ENCODE measurements at places on chromosomes 12 and 14. TPM values are rescaled to one million over a fixed set of nuclear protein-coding genes. Genes with fewer than 3 reads are reported as not detected.

DNA sequence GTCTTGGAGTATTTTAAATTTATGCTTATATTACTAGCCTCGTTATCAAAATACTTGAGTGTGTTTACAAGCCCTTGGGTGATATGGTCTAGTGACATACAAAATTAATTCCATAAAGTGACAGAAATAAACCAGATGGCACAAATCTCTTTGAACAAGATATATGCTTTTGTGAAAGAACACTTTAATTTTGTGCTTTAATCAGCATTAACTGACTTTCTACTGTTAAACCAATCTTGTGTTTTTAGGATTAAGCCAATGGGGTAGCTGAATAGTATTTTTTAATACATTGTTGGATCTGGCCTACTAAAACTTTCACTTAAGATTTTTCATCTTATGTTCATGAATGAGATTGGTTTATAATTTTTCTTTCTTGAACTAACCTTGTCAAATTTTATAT, 30.4 kb upstream of the GCH1 start:
- H3K36me3 ChIP-seq: no peaks in the 10 kb centered on the region
- no peak overlapping the region for H3K4me3 ChIP-seq
- no peak for DNase-seq
- H3K27ac ChIP-seq: no peak overlapping the region

DNA sequence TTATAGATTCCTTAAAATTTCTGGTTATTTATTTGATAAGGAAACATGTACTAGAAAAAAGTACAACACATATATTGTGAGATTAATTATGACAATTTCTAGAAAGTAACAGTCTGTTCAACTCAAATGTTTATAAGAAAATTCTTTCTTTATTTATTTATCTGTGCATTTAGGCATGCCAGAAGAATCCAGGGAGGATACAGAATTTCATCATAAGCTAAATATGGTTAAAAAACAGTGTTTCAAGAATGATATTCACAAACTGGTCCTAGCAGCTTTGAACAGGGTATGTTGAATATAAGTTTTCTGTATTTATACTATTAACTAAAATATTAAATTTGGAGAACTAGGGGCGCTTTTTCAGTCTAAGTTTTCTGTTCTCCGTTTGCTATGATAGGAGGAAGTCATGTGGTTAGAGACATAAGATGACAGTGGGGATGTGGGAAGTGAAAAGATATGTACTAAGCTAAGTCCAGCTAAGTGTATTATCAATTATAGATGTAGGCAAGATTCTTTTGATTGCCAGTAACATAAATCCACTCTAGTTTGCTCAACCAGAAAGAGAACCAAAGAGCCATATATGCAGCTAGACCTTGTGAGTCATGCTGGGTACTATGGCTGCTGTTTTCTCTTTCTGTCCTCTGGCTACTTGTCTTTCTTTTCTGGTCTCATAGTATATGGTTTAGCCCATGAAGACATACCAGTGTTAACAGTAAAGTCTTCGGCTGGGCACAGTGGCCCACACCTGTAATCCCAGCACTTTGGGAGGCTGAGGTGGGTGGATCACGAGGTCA, 39.0 kb downstream of the LRRK2 start:
- no peak overlapping the region for H3K27ac ChIP-seq
- no peaks in the 10 kb centered on the region for H3K4me1 ChIP-seq
- H3K4me3 ChIP-seq: no peak overlapping the region
- no peaks in the 10 kb centered on the region for H3K36me3 ChIP-seq

GRCh38 chr12:67302162-67302561, 33.0 kb downstream of the CAND1 start:
- H3K4me3 ChIP-seq: no peak overlapping the region
- H3K27me3 ChIP-seq: no peaks in the 10 kb centered on the region
- peaks cover 32% of the 10 kb centered on the region for H3K36me3 ChIP-seq

The P2RX2 gene
- total RNA-seq: 0.45 TPM

The CCDC175 gene
- total RNA-seq: not detected

DNA sequence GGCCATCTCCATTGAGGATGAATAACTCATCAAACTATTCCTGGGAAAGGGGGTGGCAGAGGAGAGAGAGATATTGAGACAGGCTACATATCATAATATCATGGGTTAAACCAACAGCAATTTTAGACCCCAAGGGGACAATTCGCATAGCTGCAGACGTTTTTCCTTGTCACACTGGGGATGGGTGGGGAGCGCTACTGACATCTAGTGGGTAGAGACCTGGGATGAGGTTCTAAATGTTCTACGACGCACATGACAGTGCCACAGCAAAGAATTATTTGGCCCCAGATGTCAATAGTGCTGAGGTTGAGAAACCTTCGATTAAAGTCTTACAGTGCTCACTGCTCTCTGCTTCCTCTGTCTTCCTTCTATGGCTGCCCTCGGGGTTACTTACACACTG, 425.6 kb downstream of the NRXN3 start:
- no peaks in the 10 kb centered on the region for H3K27me3 ChIP-seq
- no peaks in the 10 kb centered on the region for H3K36me3 ChIP-seq
- H3K4me1 ChIP-seq: no peaks in the 10 kb centered on the region
- H3K4me3 ChIP-seq: no peak overlapping the region
- no peak for DNase-seq
- no peak overlapping the region for H3K27ac ChIP-seq

The CD27 gene
- total RNA-seq: 9.9 TPM

DNA sequence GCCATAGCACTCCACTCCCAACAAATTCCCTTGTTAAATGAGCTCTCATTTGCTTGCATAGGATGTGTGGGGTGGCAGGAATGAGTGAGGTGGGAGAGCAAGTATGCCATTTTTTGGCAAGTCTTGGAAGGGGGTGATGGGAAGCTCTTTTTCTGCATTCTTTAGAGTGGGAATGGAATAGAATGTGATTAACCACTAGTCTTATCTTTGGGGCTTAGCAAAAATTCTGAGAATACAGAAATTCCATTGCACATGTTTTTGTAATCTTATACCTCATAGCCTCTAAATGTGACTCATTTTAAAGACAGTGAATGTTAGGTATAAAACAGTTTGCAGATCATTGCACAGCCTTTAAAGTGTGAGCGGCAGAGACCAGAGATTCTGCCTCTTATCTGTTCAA, 28.4 kb upstream of the NEDD1 start:
- peaks cover under 1% of the 10 kb centered on the region for H3K27me3 ChIP-seq
- DNase-seq: no peak
- H3K27ac ChIP-seq: no peak overlapping the region

The CMKLR1 gene
- 14.6 TPM for total RNA-seq

GRCh38 chr14:90508536-90509254, 111.9 kb downstream of the CALM1 start:
- H3K36me3 ChIP-seq: no peaks in the 10 kb centered on the region
- H3K4me1 ChIP-seq: peaks cover 35% of the 10 kb centered on the region

GRCh38 chr12:119115296-119115905, 63.3 kb upstream of the HSPB8 start:
- no peaks in the 10 kb centered on the region for H3K4me1 ChIP-seq
- no peak overlapping the region for H3K4me3 ChIP-seq
- H3K27ac ChIP-seq: no peak overlapping the region
- DNase-seq: peak; percentile 22

The SPIC gene
- not detected for total RNA-seq

DNA sequence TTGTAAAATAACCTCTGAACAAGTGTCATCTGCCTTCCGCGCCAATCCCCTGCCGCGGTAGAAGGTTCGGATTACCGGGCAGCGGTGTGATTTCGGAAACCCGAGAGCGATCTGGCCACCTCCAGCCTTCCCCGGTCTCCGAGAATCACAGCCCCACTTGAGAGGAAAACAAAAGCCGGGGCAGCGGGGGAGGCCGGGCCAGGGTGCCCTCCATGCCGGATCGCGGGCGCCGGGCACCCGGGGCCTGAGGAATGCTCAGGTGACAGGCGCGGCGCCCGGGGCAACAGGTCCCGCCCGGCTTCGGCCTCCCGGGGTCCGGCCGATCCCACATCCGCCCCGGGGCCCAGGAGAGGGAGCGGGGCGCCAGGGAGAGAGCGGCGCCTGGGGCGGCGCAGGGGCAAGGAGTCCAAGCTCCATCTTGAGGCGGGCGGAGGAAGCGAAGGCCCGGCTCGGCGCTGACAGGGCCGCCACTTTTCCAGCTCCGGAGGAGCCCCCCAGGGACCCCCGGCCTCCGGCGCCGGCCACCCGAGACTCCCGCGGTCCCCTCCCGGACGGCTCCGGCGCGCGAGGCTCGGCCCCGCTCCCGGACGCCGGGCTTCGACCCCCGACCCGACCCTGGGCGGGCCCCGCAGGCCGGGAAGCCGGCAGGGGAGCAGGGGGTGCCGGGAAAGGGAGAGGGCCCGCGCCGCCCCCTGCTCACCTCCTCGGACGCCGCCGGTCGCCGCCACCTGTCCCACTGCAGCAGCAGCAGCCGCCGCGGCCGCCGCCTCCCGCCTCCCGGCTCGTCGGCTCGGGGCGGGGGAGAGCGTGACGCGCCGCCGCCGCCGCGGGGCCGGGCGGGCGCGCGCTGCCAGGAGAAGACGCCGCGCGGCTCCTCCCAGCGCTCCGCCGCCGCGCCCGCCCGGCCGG, at the start of gene CLIP1:
Gene CLIP1, minus strand, starts transcription at position 849 of the 909 bp plus-strand sequence. CDS start 42,217 bp downstream, outside the sequence.
- peak; percentile 85 for DNase-seq
- H3K27me3 ChIP-seq: no peaks in the 10 kb centered on the region
- peak within 1 kb of the TSS; percentile 99 for H3K27ac ChIP-seq
- H3K36me3 ChIP-seq: no peaks in the 10 kb centered on the region
- H3K4me3 ChIP-seq: peak within 1 kb of the TSS; percentile 43
- peaks cover 21% of the 10 kb centered on the region for H3K4me1 ChIP-seq

The IGFBP6 gene
- 363 TPM for total RNA-seq

The TAS2R19 gene
- 12.0 TPM for total RNA-seq

The TNS2 gene
- 106 TPM for total RNA-seq

DNA sequence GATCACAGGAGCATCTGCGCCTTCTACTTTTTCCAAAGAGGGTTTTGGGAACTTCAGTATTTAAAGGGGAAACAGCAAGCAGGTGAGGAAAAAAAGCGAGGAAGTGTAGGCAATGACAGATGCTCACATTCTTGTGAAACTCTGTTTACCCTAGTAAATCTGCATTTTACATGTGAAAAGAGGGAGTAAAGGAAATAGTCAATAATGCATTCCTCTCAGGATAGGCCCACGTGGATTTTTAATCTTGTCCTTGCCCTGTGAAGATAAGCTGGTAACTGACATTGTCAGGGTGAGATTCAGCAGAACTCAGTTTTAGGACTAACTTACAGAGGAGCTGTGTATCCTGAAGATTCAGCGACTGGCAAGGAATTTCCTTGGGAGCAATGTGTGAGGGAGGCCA, 1119.2 kb upstream of the TMEM132C start:
- H3K4me1 ChIP-seq: peaks cover 8% of the 10 kb centered on the region
- no peak for DNase-seq
- H3K27me3 ChIP-seq: no peaks in the 10 kb centered on the region
- H3K27ac ChIP-seq: no peak overlapping the region
- H3K36me3 ChIP-seq: no peaks in the 10 kb centered on the region

- no peak for DNase-seq
- H3K4me3 ChIP-seq: no peak overlapping the region
- no peaks in the 10 kb centered on the region for H3K36me3 ChIP-seq
- H3K27ac ChIP-seq: no peak overlapping the region
Observed at GRCh38 chr12:29282031-29282816, 98.7 kb downstream of the ERGIC2 start.

GRCh38 chr12:84128117-84128991, 784.2 kb downstream of the SLC6A15 start:
- no peaks in the 10 kb centered on the region for H3K36me3 ChIP-seq
- no peak for DNase-seq
- H3K27ac ChIP-seq: no peak overlapping the region
- no peak overlapping the region for H3K4me3 ChIP-seq
- no peaks in the 10 kb centered on the region for H3K27me3 ChIP-seq

DNA sequence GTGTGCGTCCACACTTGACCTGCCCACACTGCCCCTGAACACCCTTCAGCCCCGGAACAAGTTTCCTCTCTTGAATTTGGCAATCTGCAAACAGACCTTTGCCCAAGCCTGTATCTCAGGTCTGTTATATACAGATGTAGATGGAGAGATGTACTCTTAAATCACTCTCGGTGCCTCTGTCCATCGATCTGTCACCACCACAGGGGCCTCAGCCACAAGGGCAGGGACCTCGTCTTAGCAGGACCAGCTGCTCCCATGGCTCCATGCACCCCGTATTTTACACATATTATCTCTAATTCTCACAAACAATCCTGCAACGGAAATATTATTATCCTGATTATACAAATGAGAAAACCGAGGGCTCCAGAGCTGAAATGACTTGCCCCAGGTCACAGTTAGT, 313.4 kb downstream of the BCL11B start:
- no peak overlapping the region for H3K27ac ChIP-seq
- no peaks in the 10 kb centered on the region for H3K27me3 ChIP-seq
- H3K4me1 ChIP-seq: no peaks in the 10 kb centered on the region
- DNase-seq: no peak
- no peaks in the 10 kb centered on the region for H3K36me3 ChIP-seq

The TAS2R46 gene
- total RNA-seq: 2.5 TPM

The CCDC177 gene
- total RNA-seq: not detected

DNA sequence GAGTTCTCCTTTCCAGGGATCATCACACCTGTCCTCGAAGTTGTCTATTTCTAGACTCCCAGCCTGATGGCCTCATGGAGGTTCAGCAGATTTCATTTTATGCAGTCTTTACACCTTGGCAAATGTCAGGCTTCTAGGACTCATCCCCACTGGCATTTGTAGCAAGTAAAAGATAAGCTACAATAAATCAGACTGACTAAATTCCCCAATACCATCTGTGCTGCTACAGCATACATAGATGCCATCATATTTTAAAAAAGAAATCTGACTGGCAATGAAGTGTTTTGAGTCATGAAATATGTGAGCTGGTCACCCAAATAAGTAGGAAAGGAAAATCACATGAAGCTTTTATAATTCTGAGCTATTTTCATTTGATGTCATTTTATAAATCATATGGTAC, 55.3 kb downstream of the KCNC2 start:
- DNase-seq: no peak
- no peaks in the 10 kb centered on the region for H3K27me3 ChIP-seq
- H3K4me1 ChIP-seq: no peaks in the 10 kb centered on the region
- no peaks in the 10 kb centered on the region for H3K36me3 ChIP-seq

DNA sequence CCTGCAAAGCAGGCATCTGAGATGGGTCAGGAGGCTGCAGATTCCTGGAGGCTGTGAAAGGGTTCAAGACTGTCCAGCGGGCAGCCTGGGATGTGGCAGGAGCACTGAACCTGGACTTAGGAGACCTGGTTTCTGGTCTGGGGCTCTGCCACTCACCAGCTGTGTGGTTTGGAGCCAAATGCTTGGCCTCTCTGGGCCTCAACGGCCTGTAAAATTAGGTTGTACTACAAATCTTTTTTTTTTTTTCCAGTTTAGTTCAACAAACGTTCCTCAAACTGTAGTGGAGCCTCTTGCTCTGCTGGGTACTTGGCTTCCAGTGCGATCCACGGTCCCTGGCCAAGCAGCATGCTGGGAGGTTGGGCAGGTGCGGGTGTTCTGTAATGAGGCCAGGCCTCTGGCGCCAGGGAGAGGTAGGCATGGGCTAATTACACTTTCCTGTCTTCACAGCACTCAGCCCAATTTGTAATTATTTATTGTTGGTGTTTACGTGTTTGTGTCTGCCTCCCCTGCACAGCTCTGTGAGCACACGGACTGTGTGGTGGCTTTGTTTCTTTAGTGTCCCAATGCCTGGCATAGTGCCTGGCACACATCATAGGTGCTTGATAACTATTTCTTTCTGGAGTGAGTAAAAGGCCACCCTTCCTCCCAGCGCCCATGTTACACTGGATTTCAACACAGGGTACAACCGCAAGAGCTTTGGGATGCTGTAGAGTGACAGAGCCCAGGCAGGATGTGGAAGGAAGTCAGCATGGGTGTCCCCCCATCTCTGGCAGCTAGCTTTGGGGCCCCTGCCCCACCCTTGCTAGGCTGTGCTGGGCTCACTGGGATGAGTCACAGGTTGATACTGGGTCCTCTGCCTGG, 5.8 kb upstream of the KRT80 start:
- no peaks in the 10 kb centered on the region for H3K27me3 ChIP-seq
- H3K36me3 ChIP-seq: no peaks in the 10 kb centered on the region
- peaks cover 70% of the 10 kb centered on the region for H3K4me1 ChIP-seq
- H3K4me3 ChIP-seq: no peak overlapping the region
- peak; percentile 91 for DNase-seq

All from thyroid gland (tissue), 4 donors.